Stimulated activated CD8-positive, alpha-beta memory T cell treated with anti-CD3 and anti-CD28 coated beads, Interleukin-2, amount 100 ng/mL, for 1 hour (primary cell): ENCODE measurements at places on chromosomes 5 and 9.

DNA sequence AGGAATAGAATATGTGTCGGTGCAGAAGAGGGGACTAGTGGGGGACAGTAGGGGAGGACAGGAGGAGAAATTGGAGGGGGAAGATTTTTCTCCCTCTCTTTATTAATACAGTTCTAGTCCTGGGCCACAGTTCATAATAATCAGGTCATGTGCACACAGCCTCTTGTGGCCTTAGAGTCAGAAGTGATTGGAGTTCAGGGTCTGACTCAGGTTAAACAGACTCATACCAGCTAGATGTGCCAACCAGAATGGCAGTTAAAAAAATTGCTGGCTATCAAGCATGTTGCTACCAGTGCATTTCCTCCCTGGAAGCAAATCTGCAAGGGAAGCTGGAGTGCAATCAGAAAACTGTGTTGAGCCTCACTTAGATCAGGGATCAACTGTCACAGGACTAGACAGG is 132.7 kb upstream of the MAP1B start:
- DNase-seq: no peak

GRCh38 chr9:117253261-117253660 is 161.6 kb downstream of the ASTN2 start:
- no peak for DNase-seq

- DNase-seq: no peak
Observed at GRCh38 chr9:94181408-94182181, 77.5 kb upstream of the ZNF169 start.

GRCh38 chr5:173662581-173663351 is 46.3 kb upstream of the BOD1 start:
- DNase-seq: no peak
